Heart left ventricle (tissue), 16 donors: ENCODE measurements at places on chromosomes 7 and 10. TPM values are rescaled to one million over a fixed set of nuclear protein-coding genes. Genes with fewer than 3 reads are reported as not detected.
A peak's percentile ranks its signal among the peaks of the same experiment; 100 is the strongest.

DNA sequence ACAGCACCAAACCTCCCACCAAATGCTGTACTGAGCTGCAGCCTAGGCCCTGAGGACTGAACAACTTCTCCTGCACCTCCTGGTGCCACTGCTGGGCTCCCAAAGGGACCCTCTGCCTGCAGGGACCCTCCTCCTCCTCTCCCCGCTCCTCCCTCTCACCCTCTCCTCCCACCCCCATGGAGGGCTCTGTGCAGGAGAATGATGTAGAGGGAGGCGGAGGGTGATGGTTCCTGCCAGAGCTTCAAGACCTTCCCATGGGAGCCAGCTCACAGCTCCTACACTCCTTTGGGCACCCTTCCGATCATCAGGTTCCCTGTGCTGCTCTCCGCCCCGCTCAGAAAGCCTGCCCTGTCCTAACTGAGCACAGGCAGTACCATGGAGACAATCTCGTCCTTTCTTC is 97.7 kb downstream of the PRKAG2 start:
- no peak for DNase-seq

GRCh38 chr7:49341849-49342248 is 417.5 kb downstream of the CDC14C start:
- no peak for DNase-seq

GRCh38 chr10:48667960-48668590 is 16.6 kb upstream of the WDFY4 start:
- no peak for DNase-seq

DNA sequence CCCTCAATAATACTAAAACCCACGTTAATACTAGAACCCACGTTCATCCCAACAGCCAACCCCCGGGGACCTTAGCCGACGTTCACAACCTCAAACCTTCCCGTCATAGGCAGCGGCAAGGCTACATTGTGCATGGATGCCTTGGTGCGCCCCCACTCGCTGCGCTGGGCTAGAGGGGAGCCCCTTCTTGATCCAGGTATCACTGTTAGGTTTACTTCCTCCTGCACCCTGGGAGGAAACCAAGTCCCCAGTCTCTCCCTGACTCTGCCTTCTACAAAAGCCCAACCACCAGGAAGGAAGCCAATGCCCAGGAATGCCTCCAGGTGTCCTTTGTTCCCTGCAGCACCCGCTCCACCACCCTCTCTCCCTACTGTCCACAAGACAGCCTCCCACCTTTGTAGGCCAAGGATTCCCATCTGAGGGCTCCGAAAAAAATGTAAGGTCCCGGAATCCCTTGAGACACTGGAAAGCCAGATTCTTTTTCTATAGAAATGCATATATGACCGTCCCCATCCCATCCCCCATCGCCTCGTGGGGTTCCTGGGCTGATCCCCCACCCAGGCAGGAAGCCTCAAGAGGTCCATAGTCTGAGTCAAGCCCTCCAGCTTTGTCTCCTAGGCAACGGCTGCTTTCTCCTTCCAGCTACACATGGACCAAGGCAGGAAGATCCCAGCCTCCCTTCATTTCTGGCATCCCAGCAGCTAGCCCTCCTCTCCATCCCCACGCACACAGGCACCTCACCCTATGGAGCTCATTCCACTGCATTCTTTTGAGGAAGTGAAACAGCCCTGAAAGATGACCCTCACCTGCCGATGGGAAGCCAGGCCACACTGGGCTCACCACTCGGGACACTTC is 25.2 kb downstream of the CTBP2 start:
- no peak for DNase-seq

GRCh38 chr7:561631-562373 is 42.2 kb upstream of the PDGFA start:
- no peak for DNase-seq

DNA sequence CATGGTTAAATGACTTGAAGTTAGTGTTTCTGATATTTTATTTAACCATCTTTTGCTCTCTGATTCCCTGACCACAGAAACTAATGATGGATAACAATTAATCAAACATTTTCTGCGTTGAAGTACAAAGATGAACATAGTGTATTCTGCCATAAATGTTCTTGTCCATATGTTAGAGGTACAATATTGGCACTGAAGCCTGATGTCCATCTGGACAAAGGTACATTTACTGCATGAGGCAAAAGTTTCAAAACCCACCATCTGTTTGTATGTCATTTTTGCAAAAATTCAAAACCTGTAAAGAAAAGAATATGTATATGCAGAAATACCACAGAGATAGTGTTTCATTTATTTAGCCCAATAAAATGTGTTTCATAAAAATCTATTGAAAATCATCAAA is 861.5 kb downstream of the ANKRD7 start:
- no peak for DNase-seq

- DNase-seq = peak; percentile 33
Measured at GRCh38 chr10:24882047-24882698, 70.2 kb downstream of the PRTFDC1 start.

DNA sequence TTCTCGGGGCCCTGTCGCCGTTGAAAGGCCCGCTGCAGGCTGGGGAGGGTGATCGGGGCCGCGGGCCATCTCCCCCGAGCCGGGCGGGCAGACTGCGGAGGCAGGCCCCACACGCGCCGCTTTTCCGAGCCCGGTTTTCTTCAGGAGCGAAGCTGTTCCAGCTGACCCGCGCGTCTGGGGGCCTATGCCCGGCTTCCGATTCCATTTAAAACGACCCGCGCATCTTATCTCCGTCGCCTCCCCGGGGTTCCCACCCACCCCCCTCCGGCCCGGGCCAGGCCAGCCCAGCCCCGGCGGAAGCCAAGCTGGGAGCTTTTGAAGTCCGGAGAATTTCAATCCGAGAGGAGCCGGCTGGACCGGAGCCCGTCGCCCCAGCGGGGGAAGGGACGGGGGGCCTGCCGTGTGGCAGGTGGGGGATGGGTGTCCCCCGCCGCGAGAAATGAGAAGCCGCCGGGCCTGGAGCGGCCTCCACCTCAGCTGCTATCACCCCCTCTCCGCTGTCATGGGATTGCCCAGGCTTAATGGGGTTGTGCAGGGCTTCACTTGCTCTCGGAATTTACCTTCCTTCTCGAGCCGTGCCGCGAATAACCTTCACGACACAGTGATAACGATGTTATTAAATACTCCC is 3.1 kb upstream of the EVX1 start:
- DNase-seq = no peak

DNA sequence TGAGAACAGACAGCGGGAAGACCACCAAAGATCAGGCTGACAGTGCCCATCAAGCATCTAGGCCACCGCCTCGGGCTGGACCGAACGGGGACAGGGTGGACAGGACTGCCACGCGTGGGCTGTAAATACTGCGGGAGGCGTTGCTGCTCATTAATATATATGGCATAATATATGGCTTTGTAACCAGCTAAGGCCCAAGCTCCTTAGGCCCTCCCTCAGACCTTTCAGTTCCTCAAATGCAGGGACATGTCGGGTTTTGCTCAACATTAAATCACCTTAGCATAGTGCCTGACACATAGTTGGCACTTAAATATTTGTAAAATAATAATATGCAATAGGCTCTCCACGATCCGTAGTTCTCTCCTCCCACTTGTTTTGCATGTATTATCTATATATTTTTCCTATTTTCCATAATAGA is 402 bp upstream of the TMEM168 start:
- DNase-seq = no peak

DNA sequence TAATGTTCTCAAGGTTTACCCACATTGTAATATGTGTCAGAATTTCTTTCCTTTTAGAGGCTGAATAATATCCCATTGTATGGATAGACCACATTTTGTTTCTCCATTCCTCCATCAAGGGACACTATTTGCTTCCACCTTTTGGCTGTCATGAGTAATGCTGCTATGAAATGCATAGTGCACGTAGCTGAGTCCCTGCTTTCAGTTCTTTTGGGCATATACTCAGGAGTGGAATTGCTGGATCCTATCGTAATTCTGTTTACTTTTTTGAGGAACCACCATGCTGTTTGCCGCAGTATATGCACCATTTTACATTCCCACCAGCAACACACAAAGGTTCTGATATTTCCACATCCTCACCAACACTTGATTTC is 60.0 kb downstream of the PRF1 start:
- no peak for DNase-seq

DNA sequence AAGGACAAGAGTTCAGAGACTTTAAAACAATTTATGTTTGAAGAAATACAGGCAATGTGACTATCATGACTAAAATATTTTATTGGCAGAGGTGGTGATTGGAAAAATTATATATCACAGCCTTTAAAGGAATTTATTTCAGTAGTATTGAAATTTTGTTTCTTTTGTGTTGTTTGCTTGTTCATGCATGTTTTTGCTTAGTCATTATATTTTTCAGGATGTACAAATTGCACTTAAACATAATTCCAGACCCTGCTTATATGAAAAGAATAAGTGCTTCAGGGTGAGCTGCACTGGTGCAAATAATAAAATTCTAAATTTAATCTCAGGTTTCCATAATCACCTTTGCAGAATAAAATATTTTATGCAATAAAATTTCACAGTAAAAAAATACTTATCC is 283.3 kb downstream of the PPP1R3A start:
- DNase-seq = no peak

Gene KIF11
- total RNA-seq = 1.0 TPM

Gene TMEM196
- not detected for total RNA-seq

Gene VGF
- total RNA-seq = not detected

Gene EIF5AL1
- total RNA-seq = 0.31 TPM

Gene PPP1R17
- not detected for total RNA-seq

Gene SPDYE16
- 0.29 TPM for total RNA-seq

Gene ACBD5
- 48.9 TPM for total RNA-seq

Gene GRB10
- 29.1 TPM for total RNA-seq
